ENCODE measurements at places on chromosomes 12 and 14.

GRCh38 chr12:88836156-88836555 is 255.9 kb upstream of the KITLG start:
- DNase-seq = no peak

GRCh38 chr14:85788470-85789233 is 258.7 kb downstream of the FLRT2 start:
- no peak for DNase-seq

- no peak for DNase-seq
Measured at GRCh38 chr12:57637364-57637763, 4.4 kb upstream of the B4GALNT1 start.

GRCh38 chr12:5247144-5247543 is 184.8 kb upstream of the NTF3 start:
- no peak for DNase-seq

- peak; percentile 98 for DNase-seq
Measured at GRCh38 chr12:6383572-6384498, at the start of gene LTBR. TSS of gene LTBR (plus strand) at chr12:6384162. CDS start at chr12:6384359, 197 bp downstream.

Measured in aorta (tissue), 5 donors.